Lower leg skin (tissue), 4 donors: ENCODE measurements at places on chromosomes 12 and 14. TPM values are rescaled to one million over a fixed set of nuclear protein-coding genes. Genes with fewer than 3 reads are reported as not detected.

Gene ADAM21
- total RNA-seq: not detected

Gene CLEC2A
- total RNA-seq: 60.8 TPM

Gene GDF11
- 2.7 TPM for total RNA-seq

Gene DEGS2
- total RNA-seq: 170 TPM

Gene POMT2
- 23.0 TPM for total RNA-seq

Gene DPF3
- total RNA-seq: 1.1 TPM

Gene PLXNC1
- total RNA-seq: 8.7 TPM

Gene CHGA
- total RNA-seq: 1.6 TPM

Gene WNT1
- not detected for total RNA-seq

Gene POTEM
- total RNA-seq: 0.15 TPM

Gene NTS
- not detected for total RNA-seq

DNA sequence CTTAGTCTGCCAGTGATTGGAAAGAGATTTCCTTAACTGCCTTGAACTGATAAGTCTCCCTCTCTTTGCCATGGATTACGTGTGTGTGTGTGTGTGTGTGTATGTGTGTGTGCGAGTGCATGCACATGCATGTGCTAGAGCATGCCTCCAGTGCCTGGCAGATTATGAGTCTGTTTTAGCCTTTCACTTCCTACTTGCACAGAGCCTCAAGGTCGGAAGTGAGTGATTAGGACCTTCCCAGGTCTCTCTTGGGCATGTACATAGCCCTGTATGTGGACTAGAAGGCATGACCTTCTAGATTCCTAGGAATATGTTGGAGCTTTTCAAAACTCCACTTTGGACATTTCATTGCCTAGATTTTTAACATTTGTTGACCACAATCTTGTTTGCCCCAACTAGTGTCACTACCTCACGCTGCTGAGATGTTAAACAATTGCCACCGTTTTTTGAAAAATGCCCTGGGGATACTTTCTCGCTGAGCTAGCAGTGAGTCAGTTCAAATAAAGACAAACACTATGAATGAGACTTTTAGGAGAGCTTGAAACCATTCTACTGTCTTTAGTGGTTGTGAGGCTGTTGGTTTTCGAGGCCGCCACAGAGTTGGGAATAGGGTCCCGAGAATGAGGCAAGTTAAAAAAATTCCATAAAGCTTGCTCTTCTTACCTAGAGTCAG, 28.2 kb downstream of the KIAA0586 start:
- DNase-seq: no peak

- DNase-seq: no peak
Observed at GRCh38 chr12:77578466-77579220, 252.1 kb upstream of the NAV3 start.

- no peak for DNase-seq
Observed at GRCh38 chr12:102990419-102990818, 32.9 kb downstream of the ASCL1 start.

GRCh38 chr12:29957835-29958234, 174.1 kb upstream of the TMTC1 start:
- no peak for DNase-seq

DNA sequence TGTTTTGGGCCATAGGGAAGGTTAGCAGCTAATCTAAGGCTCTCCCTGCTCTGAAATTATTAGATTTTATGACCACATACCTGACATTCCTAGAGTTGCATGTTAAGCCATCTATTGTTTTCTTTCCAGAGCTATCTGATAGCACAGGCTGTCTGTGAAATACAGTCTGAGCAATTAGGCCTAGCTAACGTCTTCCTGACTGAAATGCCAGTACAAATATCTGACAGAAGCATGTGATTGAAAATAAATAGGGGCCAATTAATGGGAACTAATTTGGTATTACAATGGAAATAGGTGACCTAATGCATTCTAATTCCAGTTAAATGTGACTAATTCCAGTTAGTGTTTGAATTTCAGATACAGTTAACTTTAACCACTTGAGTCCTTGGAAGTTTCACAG, 115.2 kb downstream of the C12orf75 start:
- no peak for DNase-seq

DNA sequence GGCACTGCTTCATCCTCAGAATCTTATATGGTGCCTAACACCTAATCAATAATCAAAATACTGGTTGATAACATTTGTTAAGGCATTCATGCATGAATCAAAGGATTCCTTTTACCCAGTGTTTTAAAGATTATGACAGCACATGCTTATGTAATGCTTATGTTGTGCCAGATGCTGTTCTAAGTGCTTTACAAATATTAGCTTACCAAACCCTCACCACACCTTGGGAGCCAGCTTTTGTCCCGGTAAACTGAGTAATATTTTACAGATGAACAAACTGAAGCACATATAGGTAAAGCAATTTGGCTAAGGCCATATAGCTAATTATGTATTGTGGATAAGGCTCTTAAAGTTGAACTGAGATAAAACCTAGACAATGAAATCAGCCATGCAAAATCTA, 209.2 kb downstream of the ALX1 start:
- no peak for DNase-seq

- peak; percentile 69 for DNase-seq
Observed at GRCh38 chr12:132077322-132078100, 66.6 kb downstream of the DDX51 start.
